ENCODE measurements at places on chromosomes 2 and 18.

DNA sequence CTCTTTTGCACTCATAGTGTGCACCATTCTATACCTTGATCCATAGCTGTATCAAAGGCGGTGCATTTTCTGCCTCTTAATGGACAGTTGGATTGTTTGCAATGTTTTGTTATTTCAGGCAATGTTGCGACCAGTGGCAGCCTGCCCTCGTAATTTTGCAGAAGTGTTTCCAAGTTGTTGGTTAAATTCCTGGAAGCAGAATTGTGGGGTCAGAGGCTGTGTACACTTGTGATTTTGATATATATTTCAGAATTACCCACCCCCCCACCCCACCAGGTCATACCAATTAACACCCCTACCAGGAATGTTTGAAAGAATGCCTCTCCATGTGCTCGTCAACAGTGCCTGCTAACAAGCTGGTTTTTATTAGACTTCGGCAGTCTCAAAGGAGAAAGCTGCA lies 32.4 kb upstream of the IL1R1 start:
- no peak for DNase-seq

DNA sequence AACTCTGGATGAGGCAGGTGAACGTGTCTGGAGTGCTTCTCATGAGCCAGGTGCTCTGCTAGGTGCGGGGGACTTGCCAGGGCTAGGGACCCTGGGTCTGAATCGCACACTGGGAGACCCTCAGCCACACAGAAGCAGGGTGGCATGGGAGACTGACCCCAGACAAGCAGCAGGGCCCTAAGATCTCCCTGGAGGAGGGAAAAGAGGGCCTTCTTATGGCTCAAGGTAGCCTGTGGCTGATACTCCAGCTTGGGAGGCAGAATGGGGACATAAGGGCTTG lies 12.8 kb upstream of the CIB4 start:
- no peak for DNase-seq

GRCh38 chr2:241445426-241445825 lies 63.0 kb downstream of the STK25 start:
- DNase-seq, result no peak

DNA sequence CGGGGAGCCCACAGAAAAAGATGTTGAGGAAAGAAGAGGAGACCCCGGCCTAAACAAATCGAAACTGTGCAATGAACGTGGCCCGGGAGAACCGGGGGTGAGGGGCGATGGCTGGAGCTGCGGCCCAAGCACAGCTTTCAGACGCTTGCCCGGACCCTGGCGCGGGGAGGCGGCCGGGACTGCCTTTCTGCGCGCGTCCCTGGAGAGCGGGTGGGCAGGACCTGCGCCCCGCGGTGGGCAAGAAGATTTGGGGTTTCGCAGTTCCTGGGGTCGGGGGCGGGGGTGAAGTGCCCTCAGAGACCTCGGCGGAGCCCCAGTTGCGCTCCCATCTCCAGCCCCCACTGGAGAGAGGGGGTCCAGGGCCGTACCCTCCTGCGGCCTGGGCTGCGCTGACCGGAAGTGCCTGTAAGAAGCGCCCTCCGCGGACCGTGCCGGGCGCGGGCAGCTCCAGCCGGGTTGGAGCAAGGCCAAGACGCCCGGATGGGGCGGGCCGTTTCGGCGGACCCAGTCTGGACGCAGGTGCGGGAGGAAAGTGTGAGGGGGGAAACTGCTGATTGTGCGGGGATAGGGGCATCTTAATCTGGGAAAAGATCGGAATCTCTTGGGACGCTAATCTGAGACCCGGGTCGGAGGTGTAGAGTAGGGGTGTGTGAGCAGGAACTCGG lies 11.6 kb downstream of the EN1 start:
- no peak for DNase-seq

DNA sequence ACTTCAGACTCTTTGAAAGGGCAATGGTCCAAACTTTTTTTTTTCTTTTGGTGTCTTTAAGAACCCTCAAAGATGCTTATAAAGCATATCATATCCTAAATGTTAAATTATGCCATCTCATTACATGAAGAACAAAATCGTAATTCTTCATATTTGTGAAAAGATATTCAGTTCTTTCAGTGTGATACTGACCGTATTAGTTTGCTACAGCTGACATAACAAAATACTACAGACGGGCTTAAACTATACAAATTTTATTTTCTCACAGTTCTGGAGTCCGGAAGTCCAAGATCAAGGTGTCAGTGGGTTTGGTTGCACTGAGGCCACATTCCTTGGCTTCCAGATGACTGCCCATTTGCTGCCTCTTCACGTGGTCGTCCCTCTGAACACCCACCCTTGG lies 1377.2 kb upstream of the ZEB2 start:
- no peak for DNase-seq

- DNase-seq, result no peak
Measured at GRCh38 chr2:11412449-11412810, 53.5 kb downstream of the E2F6 start.

DNA sequence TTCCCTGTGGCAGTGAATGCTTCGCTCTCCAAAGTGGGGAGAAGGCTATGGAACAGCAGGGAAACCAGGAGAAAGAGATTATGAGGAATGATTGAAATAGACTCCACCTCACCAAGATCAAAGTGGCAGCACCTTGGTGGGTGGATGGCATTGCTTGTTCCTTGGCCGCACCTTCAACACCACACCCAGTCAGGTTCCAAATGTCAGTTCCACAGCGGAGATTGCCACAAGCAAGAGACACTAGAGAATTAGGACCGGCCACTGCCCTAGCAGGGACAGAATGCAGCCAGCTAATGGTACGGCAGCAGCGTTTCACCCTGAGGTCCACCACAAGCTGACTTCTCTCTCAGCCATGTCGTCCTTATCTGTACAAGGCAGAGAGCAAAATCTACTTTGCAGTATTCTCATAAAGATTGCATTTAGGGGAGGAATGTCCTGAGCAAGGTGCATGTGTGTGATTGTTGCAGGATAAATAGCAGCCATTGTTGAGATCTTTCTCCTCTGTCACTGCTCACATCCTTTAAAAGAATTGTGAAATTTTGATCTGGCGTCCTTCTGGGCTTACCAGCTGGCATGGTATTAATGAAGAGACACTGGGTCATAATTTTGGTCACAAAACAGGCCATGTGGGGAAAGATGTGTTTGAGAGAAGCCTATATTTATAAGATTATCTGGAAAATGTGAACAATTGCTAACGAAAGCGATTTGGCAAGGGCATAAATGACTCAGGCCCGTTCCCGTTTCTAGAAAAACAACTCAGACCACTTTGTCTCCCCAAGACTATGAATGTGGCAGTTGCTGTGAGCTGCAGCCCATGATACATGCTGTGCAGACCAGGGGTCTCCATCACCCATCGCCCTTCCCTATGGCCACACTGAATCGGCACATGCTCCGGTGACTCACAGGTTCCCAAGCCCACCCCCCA lies 228.6 kb upstream of the ID2 start:
- no peak for DNase-seq

DNA sequence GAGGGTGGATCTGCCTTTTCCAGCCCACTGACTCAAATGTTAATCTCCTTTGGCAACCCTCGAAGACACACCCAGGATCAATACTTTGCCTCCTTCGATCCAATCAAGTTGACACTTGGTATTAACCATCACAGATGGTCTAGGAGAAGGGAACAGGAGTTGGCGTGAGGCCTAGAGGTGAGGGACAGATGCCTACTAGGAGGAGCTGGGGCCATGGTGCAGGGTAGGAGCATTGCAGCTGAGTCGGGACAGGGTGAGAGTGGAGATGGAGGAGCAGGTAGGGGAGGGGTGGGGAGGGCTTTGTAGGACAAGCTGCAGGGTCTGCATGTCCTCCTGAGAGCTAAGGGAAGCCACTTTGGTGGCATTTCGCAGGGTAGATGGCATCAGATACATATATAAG lies 140.0 kb downstream of the VAPA start:
- DNase-seq, result no peak

GRCh38 chr2:206915121-206915520 lies 24.2 kb upstream of the CPO start:
- peak; percentile 40 for DNase-seq

- DNase-seq, result no peak
Measured at GRCh38 chr2:146917431-146918042, 927.3 kb upstream of the ACVR2A start.

GRCh38 chr2:145484448-145485097 lies 964.7 kb upstream of the ZEB2 start:
- DNase-seq, result peak; percentile 3

GRCh38 chr2:7037340-7038333 lies 120.4 kb downstream of the RNF144A start:
- peak; percentile 28 for DNase-seq
